ENCODE measurements at places on chromosomes 7 and 10. TPM values are rescaled to one million over a fixed set of nuclear protein-coding genes. Genes with fewer than 3 reads are reported as not detected.

DNA sequence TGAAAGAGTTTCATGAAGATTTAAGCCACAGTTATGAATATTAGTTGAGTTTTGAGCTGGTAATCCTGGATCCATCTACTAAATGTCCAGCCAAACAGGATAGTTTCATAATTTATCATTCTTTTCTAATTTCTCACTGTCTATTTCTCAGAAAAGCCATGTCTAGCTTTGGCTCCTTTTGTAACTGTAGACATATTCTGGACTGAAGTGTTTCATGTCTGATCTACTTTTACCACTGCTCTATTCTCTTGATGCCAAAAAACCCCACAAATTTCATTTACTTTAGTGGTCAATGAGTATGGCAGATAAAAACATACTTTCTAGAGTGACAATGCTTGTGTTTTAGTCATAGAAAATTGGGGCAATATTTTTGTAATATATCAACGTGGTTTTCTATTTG lies 61.2 kb downstream of the ICA1 start:
- DNase-seq: no peak
- H3K4me1 ChIP-seq: peaks cover 13% of the 10 kb centered on the region
- no peak overlapping the region for H3K27ac ChIP-seq
- no peak overlapping the region for H3K4me3 ChIP-seq
- no peaks in the 10 kb centered on the region for H3K36me3 ChIP-seq
- no peaks in the 10 kb centered on the region for H3K27me3 ChIP-seq

DNA sequence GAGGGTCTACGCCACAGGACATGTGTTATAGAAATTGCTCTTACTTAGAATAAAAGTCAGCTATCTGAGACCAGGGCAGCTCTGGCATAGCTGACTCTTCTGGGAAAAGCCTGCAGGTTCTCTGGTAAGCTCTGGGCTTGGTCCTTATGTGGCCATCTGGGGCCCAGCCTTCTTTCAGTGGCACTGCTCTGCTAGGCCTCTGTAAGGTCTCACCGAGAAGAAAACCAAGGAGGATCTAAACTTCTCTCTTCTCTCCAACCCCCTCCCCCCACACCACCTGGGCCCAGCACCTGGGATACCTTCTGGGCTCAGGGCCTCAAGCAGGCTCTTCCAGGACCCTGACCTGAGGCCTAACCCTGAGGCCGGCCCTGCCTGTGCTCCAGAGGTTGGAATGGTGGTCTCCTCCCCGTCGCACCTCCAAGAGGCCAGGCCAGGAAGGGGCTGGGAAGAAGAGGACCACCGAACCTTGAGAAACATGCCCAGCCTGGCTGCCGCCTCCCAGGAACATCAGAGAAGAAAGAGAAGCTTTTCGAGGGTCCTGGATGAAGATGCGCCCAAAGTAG lies 323.6 kb downstream of the GFRA1 start:
- H3K27ac ChIP-seq: no peak overlapping the region
- H3K27me3 ChIP-seq: no peaks in the 10 kb centered on the region
- DNase-seq: no peak
- H3K36me3 ChIP-seq: no peaks in the 10 kb centered on the region

DNA sequence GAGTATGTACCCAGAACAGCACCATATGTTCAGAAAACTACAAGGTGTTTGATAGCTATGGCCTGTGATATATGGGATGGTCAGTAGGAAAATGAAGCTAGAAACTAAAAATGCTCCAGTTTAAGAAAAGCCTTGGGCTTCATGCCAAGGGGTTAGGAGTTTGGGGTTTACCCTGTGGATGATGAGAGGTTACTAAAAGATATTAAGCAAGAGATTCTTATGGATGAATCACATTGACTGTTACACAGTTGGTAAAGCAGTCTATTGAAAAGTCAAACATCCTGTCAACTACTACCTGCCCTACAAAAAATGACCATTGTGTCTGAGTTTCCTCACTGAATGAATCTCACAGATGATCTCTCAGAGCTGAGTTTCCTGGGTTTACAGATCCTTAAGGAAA lies 166.2 kb upstream of the INHBA start:
- DNase-seq: no peak
- H3K4me3 ChIP-seq: no peak overlapping the region
- H3K27ac ChIP-seq: no peak overlapping the region

Gene STYXL1
- total RNA-seq: 50.5 TPM

- H3K27me3 ChIP-seq: peaks cover 10% of the 10 kb centered on the region
- no peak overlapping the region for H3K4me3 ChIP-seq
- H3K27ac ChIP-seq: no peak overlapping the region
- no peak for DNase-seq
These were observed 31.7 kb downstream of the ASB4 start for GRCh38 chr7:95517458-95517857.

- no peak for DNase-seq
- H3K4me3 ChIP-seq: no peak overlapping the region
- H3K27ac ChIP-seq: no peak overlapping the region
These were observed 22.2 kb downstream of the GPNMB start for GRCh38 chr7:23268746-23269145.

GRCh38 chr7:68247126-68247525 lies 1250.5 kb downstream of the TYW1 start:
- H3K36me3 ChIP-seq: no peaks in the 10 kb centered on the region
- no peak overlapping the region for H3K27ac ChIP-seq
- H3K4me3 ChIP-seq: no peak overlapping the region
- no peak for DNase-seq

DNA sequence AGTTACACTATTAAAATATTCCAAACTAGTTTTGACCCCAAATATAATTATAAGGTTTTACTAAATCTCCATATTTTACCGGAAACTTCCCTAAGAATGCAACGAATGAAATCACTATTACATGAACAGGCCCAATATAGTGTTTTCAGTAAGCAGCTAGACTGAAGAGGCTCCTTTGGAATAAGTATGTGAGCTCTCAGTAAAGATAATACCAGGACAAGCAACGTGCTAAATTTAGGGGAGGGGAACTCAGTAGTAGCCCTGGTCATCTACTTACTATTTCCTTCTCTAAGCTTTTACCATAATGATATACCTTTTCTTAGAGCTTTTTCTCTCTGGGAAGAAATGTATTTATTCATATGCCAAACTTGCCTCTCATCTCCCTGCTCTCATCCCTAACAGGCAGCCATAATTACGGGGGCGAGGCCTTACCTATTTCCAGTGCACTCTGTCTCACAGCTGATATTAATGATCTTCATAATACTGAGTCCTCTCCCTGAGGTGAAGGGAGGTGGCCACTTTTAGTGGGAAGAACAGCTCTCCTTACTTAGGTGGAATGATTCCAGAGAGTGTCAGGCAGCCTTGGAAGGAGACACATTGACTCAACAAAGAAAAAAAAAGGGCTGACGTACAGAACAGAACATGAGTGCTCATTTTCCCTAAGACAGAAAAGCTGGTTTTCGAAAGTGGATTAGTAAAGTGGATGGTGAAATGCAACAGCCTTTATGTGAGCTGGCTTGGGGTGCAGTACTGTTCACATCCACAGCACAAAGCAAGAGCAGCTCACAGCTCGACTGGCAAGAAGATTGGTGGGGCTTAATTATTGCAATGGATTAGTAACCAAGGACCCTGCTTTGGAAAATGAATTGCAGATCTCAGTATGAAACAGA lies 165.4 kb downstream of the GLI3 start:
- no peak overlapping the region for H3K27ac ChIP-seq
- H3K4me1 ChIP-seq: no peaks in the 10 kb centered on the region
- H3K4me3 ChIP-seq: no peak overlapping the region
- H3K36me3 ChIP-seq: no peaks in the 10 kb centered on the region
- no peaks in the 10 kb centered on the region for H3K27me3 ChIP-seq

DNA sequence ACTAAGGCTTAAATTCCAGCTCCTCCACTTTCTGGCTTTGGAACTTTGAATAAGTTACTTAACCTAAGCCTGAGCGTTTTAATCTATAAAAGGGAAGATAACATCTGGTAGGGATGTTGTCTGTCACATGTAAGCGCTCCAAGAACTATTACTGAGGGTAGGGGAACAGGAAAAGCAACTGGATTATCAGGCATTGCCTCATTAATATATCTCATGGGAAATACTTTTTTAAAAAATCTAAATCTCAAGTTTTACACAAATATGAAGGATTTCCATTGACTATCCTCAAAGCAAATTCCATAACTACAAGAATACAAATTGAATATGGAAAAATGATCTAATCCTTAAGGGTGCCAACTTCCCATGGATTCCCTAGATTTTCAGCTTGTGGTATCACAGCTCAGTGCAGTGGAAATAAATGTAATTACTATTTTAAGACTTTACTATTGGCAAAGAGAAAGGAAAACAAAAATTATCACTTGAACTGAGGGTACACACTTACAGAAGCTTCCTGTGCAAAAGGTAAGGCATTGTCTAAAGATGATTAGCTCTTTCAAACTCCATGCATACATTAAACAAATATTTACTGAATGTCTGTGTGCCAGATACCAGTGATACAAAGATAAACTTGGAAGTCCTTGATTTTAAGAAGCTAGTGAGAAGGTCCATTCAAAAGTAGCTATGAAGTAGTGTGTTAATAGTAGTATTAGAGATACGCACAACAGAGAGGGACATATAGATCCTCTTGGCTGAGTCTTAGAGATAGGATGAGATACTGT lies 38.4 kb downstream of the NT5C2 start:
- no peak for DNase-seq
- H3K36me3 ChIP-seq: peaks cover 15% of the 10 kb centered on the region
- no peaks in the 10 kb centered on the region for H3K27me3 ChIP-seq
- no peak overlapping the region for H3K4me3 ChIP-seq
- H3K4me1 ChIP-seq: no peaks in the 10 kb centered on the region
- no peak overlapping the region for H3K27ac ChIP-seq

Gene LIPJ
- total RNA-seq: not detected

DNA sequence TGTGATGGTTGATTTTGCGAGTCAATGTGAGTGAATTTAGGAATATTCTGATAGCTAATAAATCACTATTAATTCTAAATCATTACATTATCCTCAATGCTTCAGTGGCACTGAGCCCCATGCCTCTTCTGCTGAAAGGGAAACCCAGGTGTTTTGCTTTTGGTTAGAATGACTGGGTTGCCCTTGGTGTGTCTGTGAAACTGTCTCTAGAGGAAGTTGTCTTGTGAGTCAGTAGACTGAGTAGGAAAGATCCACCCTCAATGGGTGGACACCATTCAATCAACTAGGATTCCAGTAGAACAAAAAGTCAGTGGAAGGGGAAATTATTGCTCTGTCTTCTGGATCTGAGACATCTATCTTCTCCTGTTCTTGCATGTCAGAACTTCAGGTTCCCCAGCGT lies 472.4 kb downstream of the ANKRD7 start:
- no peak overlapping the region for H3K27ac ChIP-seq
- no peaks in the 10 kb centered on the region for H3K36me3 ChIP-seq
- no peaks in the 10 kb centered on the region for H3K4me1 ChIP-seq
- no peak overlapping the region for H3K4me3 ChIP-seq
- DNase-seq: no peak

GRCh38 chr7:141001122-141001521 lies 13.6 kb downstream of the MRPS33 start:
- no peaks in the 10 kb centered on the region for H3K4me1 ChIP-seq
- no peak overlapping the region for H3K27ac ChIP-seq
- no peak overlapping the region for H3K4me3 ChIP-seq
- peaks cover 4% of the 10 kb centered on the region for H3K36me3 ChIP-seq
- peaks cover 3% of the 10 kb centered on the region for H3K27me3 ChIP-seq

- H3K36me3 ChIP-seq: peaks cover 41% of the 10 kb centered on the region
- no peak for DNase-seq
- no peak overlapping the region for H3K4me3 ChIP-seq
- no peak overlapping the region for H3K27ac ChIP-seq
These were observed 48.9 kb downstream of the AHR start for GRCh38 chr7:17347401-17347800.
